Motor neuron (in vitro differentiated cells): ENCODE measurements at places on chromosomes 5 and 9.

- ATAC-seq = no peak
Observed at GRCh38 chr5:37835380-37835973, 4.4 kb downstream of the GDNF start.

GRCh38 chr9:124527781-124528180 is 20.6 kb upstream of the NR5A1 start:
- no peak for ATAC-seq

DNA sequence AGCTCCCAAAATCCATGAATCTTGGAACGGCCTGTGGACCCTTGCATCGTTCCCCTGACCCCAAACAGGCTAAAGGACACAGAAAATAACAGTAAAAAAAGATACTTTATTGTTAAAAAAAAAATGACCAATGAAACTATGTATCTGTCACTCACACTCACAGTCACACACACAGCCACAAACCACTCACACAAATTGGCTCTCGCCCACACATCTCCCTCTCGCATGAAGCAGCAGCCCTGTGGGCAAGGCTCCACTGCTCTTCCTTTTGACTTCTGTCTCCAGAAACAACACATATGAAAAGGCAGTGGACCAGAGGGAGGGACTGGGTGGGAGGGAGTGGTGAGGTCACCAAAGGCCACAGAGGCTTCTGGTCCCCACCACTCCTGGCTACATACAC is 56.6 kb downstream of the SLC36A1 start:
- no peak for ATAC-seq

DNA sequence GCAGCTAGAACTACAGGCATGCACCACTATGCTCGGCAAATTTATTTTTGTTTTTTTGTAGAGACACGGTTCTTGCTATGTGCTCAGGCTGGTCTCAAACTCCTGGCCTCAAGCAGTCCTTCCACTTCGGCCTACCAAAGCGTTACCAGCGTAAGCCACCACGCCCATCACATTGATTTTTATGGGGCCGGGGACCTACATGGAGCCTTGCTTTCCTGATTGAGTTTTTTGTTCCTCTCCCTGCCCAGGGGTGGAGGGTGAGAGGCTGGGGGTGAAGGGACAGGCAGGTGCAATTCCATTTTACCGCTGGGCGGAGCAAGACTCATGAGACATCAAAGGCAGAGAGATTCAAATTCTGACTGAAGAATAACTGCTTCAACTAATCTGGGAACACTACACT is 1.9 kb downstream of the ALDH1B1 start:
- no peak for ATAC-seq

GRCh38 chr5:10293907-10294662 is 13.6 kb downstream of the CMBL start:
- ATAC-seq = no peak

DNA sequence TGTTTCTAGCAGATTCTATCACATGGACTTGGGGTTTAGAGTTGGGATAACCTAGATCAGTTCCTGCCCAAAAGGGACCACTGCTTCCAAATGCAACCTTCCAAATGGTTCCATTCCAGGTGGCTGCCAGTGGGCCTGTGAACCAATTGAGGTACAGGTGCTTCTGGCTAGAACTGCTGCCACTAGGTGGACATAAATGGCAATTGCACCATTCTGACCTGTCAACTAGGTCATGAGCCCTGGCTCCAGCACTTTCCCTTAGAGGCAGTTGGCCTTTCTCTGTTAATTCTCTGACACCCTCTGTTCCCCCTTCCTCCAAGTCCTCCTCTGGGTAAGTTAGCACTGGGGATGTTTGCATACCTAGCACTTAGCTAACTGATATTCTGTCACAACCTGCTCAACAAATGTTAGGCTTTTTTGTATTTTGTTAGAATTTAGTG is 16.6 kb upstream of the HEMGN start:
- ATAC-seq = no peak

GRCh38 chr5:35319333-35320002 is 89.2 kb upstream of the PRLR start:
- ATAC-seq = no peak

DNA sequence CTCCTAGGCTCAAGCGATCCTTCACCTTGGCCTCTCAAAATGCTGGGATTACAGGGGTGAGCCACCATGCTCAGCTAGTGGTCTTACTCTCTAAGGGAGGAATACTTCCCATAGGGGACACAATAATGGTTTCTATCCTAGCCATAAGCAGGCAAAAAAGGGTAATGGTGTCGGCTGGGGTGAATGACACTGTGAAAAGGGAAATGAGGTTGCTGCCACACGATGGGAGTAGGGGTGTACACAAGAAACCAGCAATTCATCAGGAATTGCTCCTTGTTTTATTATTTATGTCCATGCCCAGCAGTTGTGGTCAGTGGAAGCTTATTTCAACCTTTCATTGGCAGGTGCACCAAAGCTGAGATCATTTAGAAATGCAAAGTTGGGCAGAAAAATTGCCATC is 70.3 kb upstream of the ZFR start:
- no peak for ATAC-seq

DNA sequence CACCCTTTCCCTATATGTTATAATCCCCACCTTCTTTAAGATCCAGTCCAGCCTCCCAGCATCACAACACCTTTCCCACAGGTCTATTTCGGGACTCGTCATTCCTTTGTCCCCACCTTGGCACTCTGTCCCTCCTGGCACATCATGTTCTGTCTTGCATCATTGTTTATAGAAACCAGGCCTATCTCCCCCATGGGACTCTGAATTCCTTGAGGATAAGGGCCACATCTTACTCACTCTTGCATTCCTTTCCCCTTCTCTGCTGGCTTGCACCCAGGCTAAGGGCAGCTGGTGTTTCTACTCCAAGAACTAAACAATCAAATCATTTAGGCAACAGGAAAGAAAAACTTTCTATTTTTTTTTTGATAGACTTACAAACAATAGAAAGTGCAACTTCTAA is 205.7 kb downstream of the AGTPBP1 start:
- no peak for ATAC-seq

GRCh38 chr5:98929710-98930298 is 997 bp upstream of the CHD1 start:
- ATAC-seq = no peak

- ATAC-seq = no peak
Observed at GRCh38 chr5:35129276-35129675, 81.5 kb upstream of the AGXT2 start.

- no peak for ATAC-seq
Observed at GRCh38 chr9:74362423-74362822, 134.7 kb upstream of the RORB start.

GRCh38 chr5:66851306-66851705 is 255.1 kb downstream of the MAST4 start:
- no peak for ATAC-seq

- ATAC-seq = no peak
Observed at GRCh38 chr9:34332076-34332964, 3.0 kb downstream of the NUDT2 start.

DNA sequence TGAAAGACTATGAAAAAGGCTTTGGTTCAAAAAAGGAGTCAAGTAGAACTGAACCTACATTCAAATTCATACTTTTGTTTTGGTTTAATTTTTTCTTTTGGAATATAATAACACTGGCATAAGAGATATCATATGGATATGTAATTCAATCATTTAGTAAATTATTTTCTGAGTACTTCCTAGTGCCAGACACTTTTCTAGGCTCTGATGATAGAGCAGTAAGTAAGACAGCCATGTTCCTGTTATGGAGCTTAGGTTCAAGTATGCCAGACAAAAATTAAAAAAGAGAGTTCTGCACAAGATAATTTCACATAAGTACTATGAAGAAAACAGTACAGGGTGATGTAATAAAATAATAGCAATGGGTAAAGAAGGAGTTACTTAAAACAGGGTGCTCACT is 1074.0 kb downstream of the PTPRD start:
- no peak for ATAC-seq

DNA sequence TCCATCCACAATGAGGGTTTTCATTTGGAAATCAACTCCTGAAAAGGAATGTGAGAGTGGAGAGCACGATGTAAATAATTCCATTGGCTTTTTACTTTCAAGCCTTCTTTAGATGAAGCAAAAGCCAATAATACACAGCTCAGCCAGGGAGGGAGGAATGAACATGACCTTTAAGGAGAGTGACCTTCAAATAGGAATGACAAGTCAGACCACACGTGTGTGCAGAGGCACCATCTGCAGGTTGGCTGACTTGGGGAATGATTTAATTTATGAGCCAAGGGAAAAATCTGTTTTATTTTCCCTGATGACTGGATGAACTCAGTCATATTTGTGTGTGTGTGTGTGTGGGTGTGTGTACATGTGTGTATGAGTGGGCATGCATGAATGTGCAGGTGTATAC is 64.5 kb downstream of the RASEF start:
- ATAC-seq = peak; percentile 75

DNA sequence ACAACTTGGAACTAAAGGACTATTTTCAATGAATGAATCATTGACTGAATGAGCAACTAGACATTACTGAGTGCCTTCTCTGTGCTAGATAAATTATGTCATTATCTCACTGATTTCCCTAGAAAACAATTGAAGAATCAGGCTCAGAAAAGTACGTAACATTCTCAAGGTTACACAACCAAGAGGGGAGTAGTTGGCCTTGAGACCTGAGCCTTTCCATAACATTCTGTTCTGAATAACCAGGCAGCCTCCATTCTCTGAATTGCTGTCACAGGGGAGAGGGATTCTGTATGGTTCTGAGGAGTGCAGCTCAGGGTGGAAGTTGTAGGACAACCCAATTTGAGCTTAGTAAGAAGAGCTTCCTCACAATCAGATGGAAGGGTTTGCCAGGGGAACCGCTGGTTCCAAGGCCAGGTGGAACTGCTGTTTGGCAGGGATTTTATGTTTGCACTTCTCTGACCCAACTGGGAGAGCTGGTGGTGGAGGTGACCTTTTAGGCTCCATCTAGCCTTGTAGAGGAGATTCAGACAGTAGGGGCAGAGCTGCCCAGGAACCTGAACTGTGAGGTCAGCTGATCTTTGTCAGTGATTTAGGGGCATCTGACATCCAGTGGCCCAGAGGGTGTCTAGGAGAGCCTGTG is 16.3 kb downstream of the POLR1E start:
- ATAC-seq = no peak

- ATAC-seq = no peak
Observed at GRCh38 chr5:166341740-166342337, 1949.6 kb upstream of the WWC1 start.

DNA sequence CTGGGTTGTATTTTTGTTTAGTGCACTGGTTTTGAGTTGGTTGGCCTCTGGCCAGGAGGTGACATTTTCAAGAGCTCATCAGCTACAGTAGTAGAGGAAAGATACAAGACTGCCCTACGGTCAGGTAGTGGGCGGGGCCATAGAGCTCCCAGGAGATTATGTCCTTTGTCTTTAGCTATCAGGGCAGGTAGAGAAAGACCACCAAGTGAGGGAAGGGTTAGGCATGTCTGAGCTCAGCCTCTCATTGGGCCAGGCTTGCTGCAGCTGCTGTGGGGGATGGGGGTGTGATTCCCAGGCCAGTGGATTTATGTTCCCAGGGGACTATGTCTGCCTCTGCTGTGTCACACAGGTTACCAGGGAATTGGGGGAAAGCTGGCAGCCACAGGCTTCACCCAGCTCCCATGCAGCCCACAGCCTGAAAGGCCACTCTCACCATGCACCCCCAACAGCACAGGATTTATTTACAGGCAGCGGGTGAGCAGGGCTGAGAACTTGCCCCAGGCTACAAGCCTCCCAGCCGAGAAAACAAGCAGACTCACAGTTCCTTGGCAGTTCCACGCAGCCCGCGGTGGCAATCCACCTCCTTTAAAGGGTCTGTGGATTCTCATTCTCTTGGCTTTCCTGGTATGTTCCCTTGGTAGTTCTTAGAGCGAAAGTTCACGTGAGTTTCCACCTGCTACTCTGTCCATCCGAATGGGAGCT is 37.5 kb upstream of the BOD1 start:
- no peak for ATAC-seq

DNA sequence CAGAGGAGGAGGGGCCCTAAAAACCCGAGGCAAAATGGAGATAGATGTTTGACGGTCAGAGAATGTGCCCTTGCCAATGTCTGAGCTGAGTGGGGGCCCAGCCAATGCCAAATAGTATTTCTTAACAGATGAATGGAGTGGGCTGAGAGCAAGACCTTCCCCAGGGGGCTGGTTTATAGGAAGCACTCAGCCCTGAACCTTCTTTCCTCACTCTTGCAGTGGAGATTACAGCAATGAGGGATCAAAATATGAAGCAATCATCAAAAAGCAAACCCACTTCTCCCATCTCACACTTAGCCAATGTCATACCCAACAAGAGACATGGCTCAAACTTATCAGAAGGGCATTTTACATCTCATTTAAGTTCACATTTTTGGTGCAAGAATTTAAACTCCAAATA is 350.3 kb downstream of the GADD45G start:
- no peak for ATAC-seq

DNA sequence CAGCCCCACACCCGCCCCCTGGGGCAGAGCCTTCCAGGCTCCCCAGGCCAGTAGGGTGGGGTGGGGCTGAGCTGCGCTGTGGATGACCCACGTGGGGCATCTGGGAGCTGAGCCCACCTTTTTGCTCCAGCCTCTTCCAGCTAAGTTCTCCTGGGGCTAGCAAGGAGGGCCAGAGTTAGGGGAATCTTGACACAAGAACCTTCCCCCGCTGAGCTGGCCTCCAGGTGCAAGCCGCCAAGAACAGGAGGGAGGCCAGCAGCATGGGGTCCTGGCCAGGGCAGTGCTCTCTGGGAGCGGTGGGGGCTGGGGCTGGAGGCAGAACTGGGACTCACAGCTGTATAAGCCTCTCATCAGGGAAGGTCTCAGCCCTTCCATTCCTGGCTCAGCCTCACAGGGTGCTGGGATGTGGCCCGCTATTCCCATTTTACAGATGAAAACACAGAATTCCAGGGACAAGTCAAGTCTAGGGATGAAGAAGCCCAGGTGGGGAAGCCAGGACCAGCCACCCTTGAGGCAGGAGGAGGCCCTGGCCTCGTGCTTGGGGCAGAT is 21.5 kb downstream of the SARDH start:
- ATAC-seq = no peak

DNA sequence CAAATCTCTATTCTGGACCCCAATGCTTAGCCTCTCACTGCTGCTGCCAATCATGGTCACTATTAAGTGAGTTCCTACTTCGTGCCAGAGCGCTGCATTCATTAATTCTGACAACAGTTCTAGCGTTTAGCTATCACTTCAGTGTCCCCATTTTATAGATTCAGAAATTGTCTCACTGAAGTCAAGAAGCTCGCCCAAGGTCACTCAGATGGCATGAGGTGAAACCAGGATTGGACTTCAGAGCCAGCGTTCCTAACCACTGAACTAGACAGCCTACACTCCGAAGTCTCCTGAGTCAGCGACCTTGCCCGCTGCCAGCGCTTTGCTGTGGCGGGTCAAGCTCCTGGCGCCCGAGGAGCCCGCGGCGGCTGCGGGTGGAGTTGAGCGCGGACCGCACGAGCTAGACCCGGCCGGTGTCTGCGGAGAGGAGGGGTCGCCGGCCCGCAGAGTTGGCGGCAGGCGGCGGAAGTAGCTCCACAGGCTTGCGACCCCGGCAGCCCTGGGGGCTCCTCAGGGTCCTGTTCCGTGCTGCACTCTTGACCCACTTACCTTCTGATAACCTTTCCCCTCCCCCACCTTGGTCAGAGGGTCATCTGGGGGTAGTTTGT is 2.1 kb upstream of the GABRB2 start:
- ATAC-seq = no peak

- no peak for ATAC-seq
Observed at GRCh38 chr5:142277796-142278195, 47.0 kb downstream of the SPRY4 start.
